ENCODE measurements at places on chromosomes 4 and X.
A peak's percentile ranks its signal among the peaks of the same experiment; 100 is the strongest.

DNA sequence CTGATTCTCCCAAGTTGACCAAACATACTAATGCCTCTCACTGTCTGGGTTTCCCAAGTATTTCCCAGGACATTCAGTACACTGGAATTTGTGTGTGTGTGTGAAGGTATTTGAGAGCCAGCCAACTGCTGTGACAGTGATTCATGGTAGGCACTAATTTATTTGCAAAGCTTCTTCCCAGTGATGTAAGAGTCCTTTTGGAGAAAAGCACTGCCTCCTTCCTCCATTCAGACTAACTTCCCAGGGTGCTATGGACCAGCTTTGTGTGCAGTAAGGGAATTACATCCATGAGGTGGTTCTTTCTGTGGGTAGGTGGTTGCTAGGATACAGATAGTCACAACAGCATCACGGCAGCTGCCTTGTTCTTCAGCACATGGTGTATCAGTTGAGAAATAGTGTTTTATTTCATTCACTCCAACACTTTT, 8.7 kb downstream of the EGF start:
- no peak for DNase-seq

DNA sequence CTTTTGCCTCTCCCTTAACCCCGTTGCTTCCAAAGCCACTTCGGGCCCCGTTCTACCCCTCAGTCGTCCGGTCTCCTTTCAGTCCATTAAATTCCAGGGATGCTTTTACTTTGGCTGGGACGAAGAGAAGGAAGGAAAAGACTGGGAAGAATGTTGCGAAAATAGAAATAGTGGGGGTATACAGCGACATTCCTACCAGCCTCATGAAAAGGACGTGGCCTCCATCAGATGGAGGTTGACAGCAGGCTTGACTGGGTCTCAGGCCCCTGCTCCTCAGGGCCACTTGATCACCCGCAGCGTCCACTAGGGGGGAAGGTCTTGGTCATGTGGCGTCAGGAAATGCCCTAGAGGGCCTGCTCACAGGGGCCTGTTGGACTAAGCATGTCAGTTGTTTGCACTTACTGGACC, 657 bp upstream of the ANKRD50 start:
- peak; percentile 24 for DNase-seq

- DNase-seq, result no peak
These were observed 3.2 kb upstream of the STIM2 start for GRCh38 chr4:26857278-26858034.

DNA sequence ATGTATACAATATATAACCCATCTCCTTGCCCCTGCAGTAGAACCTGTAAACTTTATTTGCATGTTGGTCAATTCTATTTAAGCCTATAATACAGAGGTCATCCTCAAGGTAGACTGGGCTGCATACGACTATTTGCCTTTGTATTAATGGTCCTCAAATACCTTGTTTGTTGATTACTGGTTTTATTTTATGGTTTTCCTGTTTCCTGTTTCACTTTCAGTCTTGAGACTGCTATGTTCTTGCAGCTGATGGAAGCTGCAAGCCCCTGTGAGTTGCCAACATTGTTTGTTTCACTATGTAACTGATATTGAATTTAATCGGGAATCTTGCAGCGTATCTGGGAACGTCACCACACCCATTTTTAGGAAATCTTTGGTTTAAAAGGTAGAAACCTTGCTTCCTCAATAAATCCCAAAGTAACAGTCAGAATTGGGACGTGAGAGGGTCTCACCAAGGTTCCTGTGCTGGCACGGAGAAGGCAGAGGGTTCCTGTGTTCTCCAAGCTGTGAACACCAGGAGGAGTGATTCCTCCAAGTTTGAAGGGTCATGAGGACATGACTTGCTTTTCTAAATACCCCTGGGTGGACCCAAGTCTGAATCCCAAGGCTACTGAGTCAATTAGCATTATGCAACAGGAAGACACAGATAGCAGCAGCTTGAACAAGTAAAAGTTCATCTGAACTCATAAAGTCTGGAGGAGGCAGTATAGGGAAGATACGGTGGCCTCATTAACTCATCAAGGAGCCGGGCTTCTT, 110.6 kb upstream of the PNPLA4 start:
- DNase-seq, result no peak

DNA sequence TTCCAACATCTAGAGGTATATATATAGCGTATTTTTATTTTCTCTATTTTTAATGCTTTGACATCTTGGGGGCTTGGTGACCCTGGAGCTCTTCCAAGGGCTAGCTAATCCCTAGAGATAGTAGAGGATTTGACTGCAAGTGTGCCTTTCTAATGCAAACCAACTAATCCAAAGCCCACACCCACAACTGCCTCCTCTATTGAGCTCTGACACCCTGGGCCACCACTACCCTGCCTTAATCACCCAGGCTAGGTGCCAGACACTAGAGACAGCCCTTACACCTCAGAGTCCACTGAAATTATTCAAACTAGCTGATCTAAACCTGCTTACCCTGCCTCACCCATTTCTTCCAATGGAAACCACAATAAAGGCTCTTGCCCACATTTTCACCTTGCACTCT, 69.6 kb upstream of the ATXN3L start:
- DNase-seq, result no peak

GRCh38 chr4:57117491-57117890, 7.3 kb upstream of the IGFBP7 start:
- no peak for DNase-seq

DNA sequence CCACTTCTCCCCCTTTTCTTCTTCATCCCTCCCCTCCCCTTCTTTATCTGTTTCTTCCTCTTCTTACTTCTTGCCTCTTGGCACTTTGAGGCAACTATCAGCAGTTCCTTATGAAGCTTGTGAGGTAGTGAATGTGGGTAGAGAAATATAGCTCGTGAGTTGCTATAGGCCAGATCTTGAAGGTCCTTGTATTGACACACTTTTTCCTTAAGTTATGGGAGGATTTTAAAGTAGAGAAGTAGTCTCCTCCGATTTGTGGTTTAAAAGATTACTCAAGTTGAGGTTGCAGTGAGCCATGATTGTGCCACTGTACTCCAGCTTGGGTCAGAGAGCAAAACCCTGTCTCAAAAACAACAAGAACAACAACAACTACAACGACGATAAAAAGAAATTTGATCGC, 3.4 kb upstream of the RRAGB start:
- DNase-seq, result no peak

DNA sequence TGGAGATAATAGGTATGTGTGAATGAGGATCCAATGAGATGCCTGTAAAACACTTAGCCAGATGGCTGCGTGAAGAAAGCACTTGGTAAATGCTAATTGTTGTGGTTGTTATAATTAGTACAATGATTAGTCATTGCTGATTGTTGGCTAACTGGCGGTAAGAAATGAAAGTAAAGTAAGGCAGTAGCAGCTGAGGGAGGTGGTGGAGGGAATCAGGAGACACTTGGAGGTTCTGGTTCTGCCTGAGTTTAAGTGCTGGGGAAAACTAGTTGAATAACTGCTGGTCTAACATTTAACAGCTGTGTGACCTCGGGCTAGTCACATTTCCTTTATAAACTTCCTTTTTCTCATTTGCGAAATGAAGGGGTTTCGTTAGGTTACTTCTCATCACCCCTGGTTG, 30.9 kb downstream of the CD38 start:
- no peak for DNase-seq

- DNase-seq, result no peak
These were observed 58.6 kb upstream of the CXCL8 start for GRCh38 chr4:73681776-73682175.

Measured in NCI-H1694 (cell line).